SK-MEL-5 (cell line): ENCODE measurements at places on chromosomes 7 and 10.

GRCh38 chr10:11149807-11150141 is 132.1 kb downstream of the CELF2 start:
- no peak for DNase-seq

DNA sequence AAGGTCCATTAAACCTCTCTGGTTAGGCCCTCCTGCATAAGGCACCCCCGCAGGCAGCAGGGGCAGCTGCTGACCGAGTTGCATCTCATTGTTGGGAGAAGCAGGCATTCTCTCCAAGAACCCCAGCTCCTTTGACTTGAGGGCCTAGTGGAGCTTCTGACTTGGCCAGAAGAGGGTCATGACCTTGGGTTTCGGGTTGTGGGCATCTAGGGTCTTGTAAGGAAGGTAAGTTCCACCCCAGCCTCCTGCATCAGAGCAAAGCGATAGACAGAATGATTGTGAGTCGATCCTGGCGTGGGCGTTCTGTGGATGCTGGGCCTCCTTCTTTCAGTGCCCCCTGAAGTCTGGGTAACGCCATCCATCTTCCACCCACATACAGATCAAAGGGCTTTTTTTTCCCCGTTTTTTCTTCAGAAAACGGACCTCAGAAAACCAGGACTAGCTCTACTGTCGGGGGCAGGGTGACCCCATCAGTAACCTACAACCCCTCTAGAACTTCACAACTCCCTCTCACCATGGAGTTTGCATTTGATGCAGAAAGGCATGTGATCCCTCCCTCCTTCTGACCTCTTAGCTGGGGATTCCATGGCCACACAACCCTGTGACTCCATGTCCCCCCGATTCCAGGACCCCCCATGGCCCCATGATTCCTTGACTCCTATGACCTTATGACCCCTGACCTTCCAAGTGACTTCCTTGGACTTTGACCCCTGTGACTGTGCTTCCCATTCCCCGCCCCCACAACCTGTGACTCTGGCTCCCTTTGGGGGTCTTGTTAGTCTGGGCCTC is 3.0 kb downstream of the SEMA4G start:
- DNase-seq = no peak

GRCh38 chr7:30815388-30815854 is 44.2 kb downstream of the MINDY4 start:
- no peak for DNase-seq

GRCh38 chr7:149780056-149780455 is 6.7 kb upstream of the ZNF467 start:
- no peak for DNase-seq

DNA sequence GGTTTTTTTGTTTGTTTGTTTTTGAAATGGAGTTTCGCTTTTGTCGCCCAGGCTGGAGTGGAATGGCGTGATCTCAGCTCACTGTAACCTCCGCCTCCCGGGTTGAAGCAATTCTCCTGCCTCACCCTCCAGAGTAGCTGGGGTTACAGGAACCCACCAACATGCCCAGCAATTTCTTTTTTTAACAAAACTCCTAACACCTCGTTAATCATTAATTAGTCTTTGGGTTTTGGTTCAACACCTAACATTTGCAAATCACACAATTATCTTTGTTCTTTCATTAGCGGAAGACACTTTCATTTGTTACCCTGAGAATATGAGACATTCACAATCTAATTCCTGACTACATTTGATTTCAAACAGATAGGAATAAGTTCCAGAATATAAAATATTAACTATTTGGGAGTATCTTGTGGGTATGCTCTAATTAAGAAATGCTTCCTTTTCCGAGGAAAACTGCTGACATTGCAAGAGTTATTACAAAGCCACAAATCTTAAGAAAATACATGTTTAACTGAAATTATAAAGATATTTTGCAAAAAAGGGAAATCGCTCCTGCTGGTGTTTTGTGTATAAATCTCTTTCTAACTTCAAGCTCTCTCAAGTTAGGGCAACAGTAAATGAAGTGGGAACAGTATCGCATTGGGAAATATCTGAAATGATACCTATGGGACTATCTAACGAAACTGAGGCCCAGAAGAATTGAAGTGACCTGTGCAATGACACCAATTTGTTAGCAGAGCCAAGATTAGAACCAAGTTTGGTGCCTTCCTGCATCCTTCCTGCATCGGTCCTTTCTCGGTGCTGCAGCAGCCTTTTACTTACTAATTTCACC is 1.2 kb upstream of the LSM8 start:
- DNase-seq = no peak

DNA sequence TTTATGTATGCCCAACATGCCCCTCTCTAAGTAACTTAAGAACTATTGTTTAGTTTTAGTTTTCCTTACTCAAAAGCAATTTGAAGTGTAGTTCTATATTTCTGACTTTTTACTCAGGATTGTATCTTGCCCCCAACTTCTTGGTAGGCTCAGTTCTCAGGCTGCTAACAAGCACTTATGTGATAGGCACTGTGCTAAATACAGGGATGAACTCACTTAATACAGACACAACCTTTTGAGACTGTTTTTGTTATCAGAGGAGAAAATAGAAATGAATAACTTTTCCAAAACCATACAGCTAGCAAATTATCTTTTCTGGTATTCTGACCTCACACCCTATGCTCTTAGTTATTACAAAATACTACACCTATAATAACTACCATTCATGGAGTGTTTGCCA is 16.3 kb downstream of the TAX1BP1 start:
- no peak for DNase-seq

DNA sequence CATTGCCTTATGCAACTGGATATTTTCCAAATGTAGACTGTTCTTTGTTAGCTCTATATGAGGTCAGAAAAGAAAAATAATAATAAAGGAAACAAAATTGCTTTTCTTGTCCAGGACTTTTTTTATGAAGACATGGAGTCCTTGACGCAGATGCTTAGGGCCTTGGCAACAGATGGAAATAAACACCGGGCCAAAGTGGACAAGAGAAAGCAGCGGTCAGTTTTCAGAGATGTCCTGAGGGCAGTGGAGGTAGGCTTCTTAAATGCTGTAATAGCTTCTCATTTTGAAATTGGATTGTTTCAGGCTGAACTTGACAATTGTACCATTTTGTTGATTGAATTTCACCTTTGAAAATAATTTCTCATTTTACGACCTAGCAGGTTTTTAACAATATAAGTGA is 12.9 kb upstream of the LSMEM1 start:
- no peak for DNase-seq

GRCh38 chr7:79730971-79731370 is 277.5 kb upstream of the MAGI2 start:
- DNase-seq = no peak

DNA sequence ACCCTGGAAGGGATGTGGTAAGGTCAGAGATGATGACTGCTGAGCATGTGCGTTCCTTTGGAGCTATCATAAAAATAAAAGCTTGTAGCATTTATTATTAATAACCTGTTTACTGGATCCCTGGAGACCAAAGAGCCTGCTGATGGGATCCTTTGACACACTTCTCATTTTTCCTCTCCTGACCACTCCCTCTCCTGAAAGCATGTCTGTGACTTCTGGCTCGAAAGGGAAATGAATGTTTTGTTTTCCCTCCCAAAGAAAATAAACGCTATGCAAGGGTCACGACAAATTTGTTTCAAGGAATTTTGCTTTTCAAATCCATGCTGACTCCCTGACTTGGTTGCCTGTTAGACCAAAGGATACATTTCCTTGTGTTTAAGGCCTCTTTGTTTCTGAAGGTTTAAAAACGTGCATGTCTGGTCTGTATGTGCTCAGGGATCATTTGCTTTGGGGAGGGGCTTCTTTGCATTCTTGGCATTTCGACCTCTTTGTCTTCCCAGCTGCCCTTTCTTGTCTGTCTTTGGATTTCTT is 185.1 kb upstream of the AGK start:
- no peak for DNase-seq

- DNase-seq = no peak
Observed at GRCh38 chr7:102147008-102147407, 139.7 kb upstream of the SH2B2 start.

DNA sequence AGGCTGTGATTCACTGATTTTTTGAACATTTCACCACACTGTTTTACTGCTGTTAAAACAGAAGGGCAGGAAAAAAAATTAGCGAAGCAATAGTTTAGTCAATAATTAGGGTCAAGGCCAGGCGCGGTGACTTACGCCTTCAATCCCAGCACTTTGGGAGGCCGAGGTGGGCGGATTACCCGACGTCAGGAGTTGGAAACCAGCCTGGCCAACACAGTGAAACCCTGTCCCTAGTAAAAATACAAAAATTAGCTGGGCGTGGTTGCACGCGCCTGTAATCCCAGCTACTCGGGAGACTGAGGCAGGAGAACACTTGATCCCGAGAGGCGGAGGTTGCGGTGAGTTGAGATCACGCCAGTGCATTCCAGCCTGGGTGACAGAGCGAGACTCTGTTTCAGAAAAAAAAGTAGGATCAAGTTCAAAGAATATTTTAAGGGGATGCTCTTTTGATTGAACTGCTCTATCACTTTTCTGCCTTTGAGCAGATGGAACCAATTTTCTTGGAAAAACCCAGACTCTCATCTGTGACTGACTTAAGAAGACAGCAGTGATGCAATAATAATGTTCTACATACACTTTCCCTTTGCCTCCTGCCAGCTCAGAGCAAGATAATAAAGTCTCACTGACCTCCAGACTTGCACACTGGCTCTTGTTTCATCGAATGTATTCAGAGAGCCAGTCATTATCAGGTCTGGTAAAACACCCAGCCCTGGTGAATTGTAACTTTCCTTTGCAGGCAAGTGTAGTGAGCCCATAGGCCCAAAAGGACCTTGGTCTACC is 1.6 kb upstream of the PPA1 start:
- no peak for DNase-seq

DNA sequence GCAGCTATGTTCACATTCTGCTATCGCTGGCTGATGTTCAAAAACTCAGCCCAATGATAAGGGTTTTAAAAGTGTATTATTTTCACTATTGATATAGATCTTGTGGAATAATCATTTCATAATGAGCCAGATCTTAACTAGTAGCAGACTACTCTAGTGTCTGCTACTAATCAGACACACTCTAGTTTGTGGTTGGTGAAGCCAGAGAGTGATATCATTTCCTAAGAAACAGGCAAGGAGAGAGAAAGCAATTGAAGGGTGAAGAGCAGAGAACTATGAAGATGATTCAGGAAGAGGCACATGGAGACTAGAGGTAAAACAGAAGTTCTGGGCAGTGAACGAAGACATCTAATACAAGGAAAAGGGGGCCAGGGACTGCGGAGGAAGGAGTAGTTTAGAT is 58.2 kb upstream of the BET1 start:
- no peak for DNase-seq

- no peak for DNase-seq
Observed at GRCh38 chr7:78588393-78588792, 789.8 kb downstream of the PHTF2 start.

- no peak for DNase-seq
Observed at GRCh38 chr10:79102498-79102874, 33.7 kb downstream of the ZMIZ1 start.

GRCh38 chr7:101939136-101939695 is 121.8 kb downstream of the CUX1 start:
- DNase-seq = no peak

- DNase-seq = no peak
Observed at GRCh38 chr10:79552143-79552542, 8.1 kb downstream of the SFTPA2 start.

GRCh38 chr7:114940220-114940619 is 18.3 kb downstream of the MDFIC start:
- DNase-seq = no peak

GRCh38 chr10:103659674-103660363 is 166.3 kb downstream of the NEURL1 start:
- DNase-seq = peak; percentile 4

DNA sequence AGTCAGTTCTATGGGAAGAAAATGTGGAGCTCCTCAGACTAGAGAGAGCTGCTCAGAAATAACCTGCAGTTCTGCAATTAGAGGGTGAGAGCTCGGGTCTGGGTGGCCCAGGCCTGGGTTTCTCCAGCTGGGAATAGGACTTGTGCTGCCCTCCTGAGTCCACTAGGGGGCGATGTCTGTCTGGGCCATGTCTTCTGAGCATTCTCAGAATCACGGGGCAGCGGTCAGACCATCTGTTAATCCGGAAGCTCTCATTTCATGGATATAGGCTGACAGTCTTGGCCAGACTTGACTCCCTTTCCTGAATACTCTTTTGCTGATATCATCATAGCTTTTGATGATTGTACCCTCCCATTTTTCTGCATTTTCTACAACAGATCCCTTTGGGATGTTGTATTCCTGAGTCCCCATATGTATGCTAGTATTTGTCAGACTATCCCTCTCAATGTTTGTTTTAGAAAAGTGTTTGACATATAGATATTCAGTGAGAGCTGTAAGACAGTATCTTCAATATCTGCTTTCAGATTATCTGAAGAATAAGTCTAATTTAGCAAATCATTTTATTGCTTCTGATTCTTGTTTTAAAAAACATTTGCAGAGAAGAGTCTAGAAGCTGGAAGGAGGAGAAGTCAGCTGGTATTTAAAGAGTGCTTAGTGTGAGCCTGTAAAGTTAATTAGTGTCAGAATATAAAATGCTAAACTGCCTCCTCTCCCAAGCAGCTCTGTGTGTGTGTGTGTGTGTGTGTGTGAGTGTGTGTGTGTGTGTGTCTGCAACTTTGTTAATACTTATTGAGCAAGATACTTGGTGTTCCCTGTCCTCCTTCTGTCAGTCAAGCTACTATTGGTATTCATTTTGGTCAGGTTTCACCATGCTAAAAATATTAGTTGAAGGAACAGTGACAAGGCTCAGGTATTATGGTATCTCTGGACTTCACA is 38.0 kb downstream of the STARD3NL start:
- DNase-seq = peak; percentile 96

GRCh38 chr10:68981074-68981473 is 7.5 kb upstream of the KIFBP start:
- DNase-seq = peak; percentile 15

GRCh38 chr10:104323760-104324201 is 14.5 kb downstream of the ITPRIP start:
- no peak for DNase-seq

DNA sequence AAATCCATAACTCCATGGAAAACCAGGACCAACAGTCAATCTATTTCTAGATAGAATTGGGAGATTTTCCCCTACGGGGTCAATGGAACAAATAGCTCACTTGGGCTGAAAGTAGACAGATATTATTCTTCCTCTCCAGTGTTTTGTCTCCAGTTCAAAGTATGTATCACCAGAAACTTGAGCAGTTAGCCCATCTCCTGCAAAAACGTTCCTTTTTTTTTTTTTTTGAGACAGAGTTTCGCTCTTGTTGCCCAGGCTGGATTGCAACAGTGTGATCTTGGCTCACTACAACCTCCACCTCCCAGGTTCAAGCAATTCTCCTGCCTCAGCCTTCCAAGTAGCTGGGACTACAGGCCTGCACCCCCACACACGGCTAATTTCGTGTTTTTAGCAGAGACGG is 390.0 kb upstream of the AUTS2 start:
- DNase-seq = no peak

- no peak for DNase-seq
Observed at GRCh38 chr10:101831169-101831811, 12.3 kb downstream of the KCNIP2 start.

DNA sequence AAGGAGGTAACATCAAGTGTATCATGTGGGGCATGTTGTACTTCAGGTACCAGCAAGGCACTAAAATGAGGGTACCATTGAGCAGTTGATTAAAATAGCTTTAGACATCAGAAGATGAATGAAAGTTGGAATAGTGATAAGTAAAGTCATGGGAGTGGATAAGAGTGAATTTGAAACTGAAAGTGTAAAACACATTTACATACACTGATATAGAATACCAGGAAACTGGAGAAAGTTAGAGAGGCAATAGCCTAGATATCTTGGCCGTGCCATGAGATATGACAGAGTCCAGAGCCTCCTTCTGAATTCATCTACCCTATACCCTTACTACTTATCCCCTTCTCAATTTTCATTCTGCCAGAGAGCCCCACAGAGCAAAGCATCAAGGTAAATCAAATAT is 76.6 kb downstream of the GRM3 start:
- no peak for DNase-seq

- no peak for DNase-seq
Observed at GRCh38 chr7:26182283-26182682, 18.3 kb downstream of the HNRNPA2B1 start.
